ENCODE measurements at places on chromosomes 6 and 20. TPM values are rescaled to one million over a fixed set of nuclear protein-coding genes. Genes with fewer than 3 reads are reported as not detected.

DNA sequence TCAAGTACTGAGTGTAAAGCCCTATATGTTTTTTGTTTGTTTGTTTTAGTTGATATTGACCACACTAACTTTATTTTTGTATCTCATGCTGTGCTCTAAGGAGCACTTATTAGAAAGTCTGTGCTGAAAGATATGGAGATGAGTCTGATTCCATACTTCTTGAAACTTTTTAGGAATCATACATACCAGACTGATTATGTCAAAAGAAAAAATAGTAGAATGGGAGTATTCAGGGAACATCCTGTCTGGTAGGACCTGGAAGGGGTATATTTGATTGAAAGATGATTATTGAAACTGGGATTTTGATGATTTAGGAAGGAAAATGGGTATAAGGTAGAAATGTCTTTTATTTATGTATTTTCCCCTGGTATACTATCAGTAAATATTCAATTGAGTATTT is 111.4 kb downstream of the QKI start:
- no peak overlapping the region for H3K4me3 ChIP-seq
- no peaks in the 10 kb centered on the region for H3K27me3 ChIP-seq
- no peak for DNase-seq
- H3K27ac ChIP-seq, result no peak overlapping the region
- H3K4me1 ChIP-seq, result peaks cover 39% of the 10 kb centered on the region

DNA sequence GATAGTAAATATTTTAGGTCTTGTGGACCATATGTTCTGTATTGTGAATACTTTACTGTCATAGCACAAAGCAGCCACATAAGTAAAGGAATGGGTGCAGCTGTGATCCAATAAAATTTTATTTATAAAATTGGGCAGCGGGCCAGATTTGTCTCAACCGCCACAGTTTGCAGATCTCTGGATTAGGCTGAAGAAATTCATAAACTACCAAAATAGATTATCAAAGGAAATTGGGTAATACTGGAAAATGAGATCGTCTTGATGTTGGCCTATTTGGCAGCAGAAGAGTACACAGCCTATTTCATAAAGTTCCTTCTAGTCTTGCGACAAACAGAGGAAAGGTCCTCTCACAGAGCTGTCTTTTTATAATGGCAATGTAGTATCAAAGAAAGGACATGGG is 69.8 kb downstream of the DZANK1 start:
- no peaks in the 10 kb centered on the region for H3K36me3 ChIP-seq
- no peaks in the 10 kb centered on the region for H3K27me3 ChIP-seq
- H3K4me1 ChIP-seq, result no peaks in the 10 kb centered on the region
- H3K27ac ChIP-seq, result no peak overlapping the region

- H3K4me3 ChIP-seq, result no peak overlapping the region
- H3K27ac ChIP-seq, result no peak overlapping the region
- no peak for DNase-seq
- no peaks in the 10 kb centered on the region for H3K4me1 ChIP-seq
- H3K27me3 ChIP-seq, result no peaks in the 10 kb centered on the region
These were observed 3.7 kb upstream of the SPDEF start for GRCh38 chr6:34559651-34560365.

- DNase-seq, result no peak
- no peaks in the 10 kb centered on the region for H3K4me1 ChIP-seq
- no peaks in the 10 kb centered on the region for H3K27me3 ChIP-seq
- no peaks in the 10 kb centered on the region for H3K36me3 ChIP-seq
These were observed 266.4 kb downstream of the TINAG start for GRCh38 chr6:54574671-54575070.

DNA sequence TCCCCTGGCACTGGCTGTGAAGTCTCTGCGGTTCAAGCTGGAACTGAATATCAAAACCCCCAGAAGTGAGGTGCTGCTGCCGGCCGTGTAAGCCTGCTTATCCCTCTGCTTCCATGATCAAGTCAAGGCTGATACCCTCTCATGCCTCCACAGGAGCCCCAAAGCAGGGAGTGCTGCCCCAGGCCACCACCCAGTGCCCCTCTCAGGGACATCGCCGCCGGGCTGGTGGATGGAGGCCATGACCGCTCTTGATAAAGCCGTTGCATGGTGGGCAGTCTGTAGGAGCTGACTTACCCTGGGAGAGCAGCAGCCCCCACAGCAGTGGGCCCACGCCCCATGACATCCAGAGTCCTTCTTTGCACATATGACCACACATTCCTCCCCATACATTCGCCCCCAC is 162.0 kb upstream of the CST7 start:
- H3K27me3 ChIP-seq, result no peaks in the 10 kb centered on the region
- no peak overlapping the region for H3K4me3 ChIP-seq
- H3K36me3 ChIP-seq, result no peaks in the 10 kb centered on the region
- H3K4me1 ChIP-seq, result no peaks in the 10 kb centered on the region
- no peak overlapping the region for H3K27ac ChIP-seq
- no peak for DNase-seq

DNA sequence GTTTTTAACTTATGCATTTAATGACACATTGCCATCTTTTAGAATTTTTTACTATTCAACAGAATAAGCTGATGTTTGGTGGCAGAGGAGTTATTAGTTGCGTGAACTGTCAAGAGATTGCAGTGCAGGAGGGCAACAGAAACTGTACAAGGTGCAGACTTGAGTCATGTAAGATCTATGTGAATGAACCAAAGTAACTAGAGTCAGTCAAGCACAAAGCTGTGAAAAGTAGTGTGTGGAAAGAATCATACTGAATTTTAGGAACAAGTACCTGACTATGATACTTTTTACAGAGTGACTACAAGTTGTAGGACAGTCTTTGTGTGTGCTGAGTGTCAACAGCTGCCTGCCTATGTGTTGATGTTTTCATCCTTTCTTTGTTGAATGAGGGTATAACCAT is 2.7 kb upstream of the C6orf163 start:
- no peaks in the 10 kb centered on the region for H3K27me3 ChIP-seq
- no peak overlapping the region for H3K27ac ChIP-seq
- H3K36me3 ChIP-seq, result no peaks in the 10 kb centered on the region
- no peak for DNase-seq
- peaks cover 4% of the 10 kb centered on the region for H3K4me1 ChIP-seq

- no peaks in the 10 kb centered on the region for H3K27me3 ChIP-seq
- no peaks in the 10 kb centered on the region for H3K36me3 ChIP-seq
- DNase-seq, result no peak
- H3K27ac ChIP-seq, result no peak overlapping the region
- H3K4me3 ChIP-seq, result no peak overlapping the region
These were observed 216.1 kb downstream of the ALDH8A1 start for GRCh38 chr6:134733801-134734200.

The BMP7 gene
- total RNA-seq, result 2.5 TPM

Data from pancreas (tissue), 10 donors.